ENCODE measurements at places on chromosomes 6 and 20. TPM values are rescaled to one million over a fixed set of nuclear protein-coding genes. Genes with fewer than 3 reads are reported as not detected.

GRCh38 chr6:149211046-149211571 is 106.4 kb upstream of the TAB2 start:
- no peak overlapping the region for H3K27ac ChIP-seq
- no peaks in the 10 kb centered on the region for H3K36me3 ChIP-seq
- no peaks in the 10 kb centered on the region for H3K4me1 ChIP-seq
- H3K27me3 ChIP-seq: peaks cover 3% of the 10 kb centered on the region
- no peak overlapping the region for H3K4me3 ChIP-seq

DNA sequence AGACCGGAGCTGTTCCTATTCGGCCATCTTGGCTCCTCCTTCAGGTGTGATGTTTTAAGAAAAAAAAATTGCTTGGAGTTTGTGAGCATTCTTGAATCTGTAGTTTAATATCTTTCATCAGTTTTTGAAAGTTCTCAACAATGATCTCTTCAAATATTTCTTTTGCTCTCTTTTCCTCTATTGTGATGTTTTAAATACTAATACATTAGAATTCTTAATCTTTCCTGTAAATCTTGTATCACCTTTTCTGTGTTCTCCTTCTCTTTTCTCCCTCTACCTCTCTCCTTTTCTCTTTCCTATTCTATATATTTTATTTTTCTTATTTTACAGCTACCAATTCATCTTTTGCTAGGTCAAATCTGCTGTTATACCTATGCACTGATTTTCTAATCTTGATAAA is 212.3 kb downstream of the RPS12 start:
- no peak overlapping the region for H3K4me3 ChIP-seq
- no peak overlapping the region for H3K27ac ChIP-seq
- DNase-seq: no peak
- no peaks in the 10 kb centered on the region for H3K27me3 ChIP-seq
- H3K4me1 ChIP-seq: no peaks in the 10 kb centered on the region

DNA sequence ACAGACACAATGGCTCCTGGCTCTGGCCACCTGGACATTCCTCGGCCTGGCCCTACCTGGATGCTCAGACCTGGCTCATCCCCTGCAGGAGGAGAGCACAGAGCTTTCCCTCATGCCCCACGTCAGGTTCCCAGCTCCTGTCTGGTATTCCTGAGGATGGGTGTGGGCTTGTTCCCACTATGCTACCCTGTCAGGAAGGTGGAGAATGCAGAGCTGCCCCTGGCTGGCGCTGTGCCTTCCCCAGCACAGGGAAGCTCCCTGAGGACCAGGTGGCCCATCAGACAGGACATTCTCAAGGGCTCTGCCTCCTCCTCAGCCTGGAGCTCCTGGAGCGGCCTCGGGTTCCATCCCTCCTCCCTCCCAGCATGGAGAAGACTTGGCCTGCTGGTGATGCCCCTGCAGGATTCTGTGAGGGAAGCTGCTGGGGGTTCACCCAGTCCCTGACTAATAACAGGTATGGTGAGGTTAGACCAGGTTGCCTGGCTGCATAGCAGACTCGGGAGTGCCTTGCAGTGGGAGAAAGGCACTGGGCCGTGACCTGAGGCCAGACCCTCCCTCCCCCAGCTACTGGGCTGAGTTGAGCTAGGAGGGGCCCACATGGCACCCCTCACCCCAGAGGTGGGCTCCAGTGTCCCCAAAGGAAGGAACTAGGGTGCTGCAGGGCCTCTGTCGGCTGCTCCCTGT is 156.0 kb upstream of the MLN start:
- no peaks in the 10 kb centered on the region for H3K36me3 ChIP-seq
- no peak overlapping the region for H3K27ac ChIP-seq
- H3K4me1 ChIP-seq: no peaks in the 10 kb centered on the region
- DNase-seq: no peak
- no peak overlapping the region for H3K4me3 ChIP-seq

GRCh38 chr20:25018841-25019240 is 26.3 kb upstream of the APMAP start:
- no peak overlapping the region for H3K27ac ChIP-seq
- no peaks in the 10 kb centered on the region for H3K4me1 ChIP-seq
- H3K27me3 ChIP-seq: no peaks in the 10 kb centered on the region
- H3K36me3 ChIP-seq: no peaks in the 10 kb centered on the region

Gene WASF1
- total RNA-seq: 20.9 TPM

Gene LY6G6D
- not detected for total RNA-seq

Gene MAN1A1
- total RNA-seq: 12.9 TPM

Measured in endothelial cell of umbilical vein (primary cell).